ENCODE measurements at places on chromosomes 7 and 10. TPM values are rescaled to one million over a fixed set of nuclear protein-coding genes. Genes with fewer than 3 reads are reported as not detected.

DNA sequence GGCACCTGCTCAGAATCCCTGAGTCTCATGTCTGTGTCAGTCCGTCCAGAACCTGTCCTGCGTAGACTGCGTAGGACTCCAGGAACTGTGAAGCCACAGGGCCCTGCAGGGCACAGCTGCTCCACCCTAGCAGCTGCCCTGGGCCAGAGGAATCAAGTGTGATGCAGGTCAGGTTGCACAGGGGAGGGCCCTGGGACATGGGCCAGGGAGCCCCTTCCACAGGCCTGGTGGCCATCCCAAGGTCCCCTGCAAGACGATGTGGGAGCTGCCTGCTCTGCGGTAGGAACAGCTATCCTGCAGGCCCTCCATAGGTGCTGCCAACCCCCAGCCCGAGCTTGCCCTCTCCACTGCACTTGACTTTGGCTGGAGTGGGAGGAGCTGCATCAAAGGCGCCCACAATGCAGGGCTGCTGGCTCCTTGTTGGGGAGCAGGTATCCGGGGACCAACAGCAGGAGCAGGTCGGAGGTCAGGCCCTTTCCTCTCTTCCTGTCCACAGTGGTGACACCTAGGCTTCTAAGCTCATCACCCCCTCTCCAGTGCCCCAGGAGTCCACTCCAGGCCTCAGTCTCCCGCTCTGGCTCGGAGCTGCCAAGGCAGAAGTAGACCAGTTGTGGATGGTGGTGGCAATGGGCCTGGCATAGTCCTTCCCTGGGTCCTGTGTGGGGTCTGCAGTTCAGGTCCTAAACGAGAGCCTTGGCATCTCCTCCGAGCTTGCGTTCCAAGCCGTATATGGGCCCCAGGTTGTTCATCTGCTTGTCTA lies 149.1 kb downstream of the MAPK8 start:
- H3K4me1 ChIP-seq = peaks cover 3% of the 10 kb centered on the region
- no peak for DNase-seq
- peaks cover 11% of the 10 kb centered on the region for H3K36me3 ChIP-seq
- no peak overlapping the region for H3K27ac ChIP-seq
- H3K27me3 ChIP-seq = no peaks in the 10 kb centered on the region

DNA sequence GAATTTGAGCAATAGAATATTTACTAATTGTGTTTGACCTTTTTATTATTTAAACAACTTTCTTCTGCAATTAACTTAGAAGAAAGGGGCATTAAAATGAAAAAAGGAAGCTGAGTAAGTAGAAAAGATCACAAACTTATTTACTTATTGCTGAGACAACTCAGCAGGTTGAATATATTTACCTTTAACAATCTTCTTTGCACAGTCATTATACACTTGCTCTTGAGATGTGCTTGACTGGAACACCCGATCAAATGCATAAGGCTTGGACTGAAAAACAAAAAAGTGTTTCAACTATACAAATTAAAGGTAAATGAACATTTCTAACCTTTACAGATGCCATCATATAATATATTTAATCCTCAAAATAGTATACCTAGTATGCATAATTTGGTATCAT lies 7.9 kb downstream of the KIF5B start:
- H3K4me1 ChIP-seq = peaks cover 9% of the 10 kb centered on the region
- DNase-seq = no peak
- no peak overlapping the region for H3K27ac ChIP-seq
- peaks cover 51% of the 10 kb centered on the region for H3K36me3 ChIP-seq
- no peak overlapping the region for H3K4me3 ChIP-seq

- H3K4me3 ChIP-seq = no peak overlapping the region
- H3K4me1 ChIP-seq = no peaks in the 10 kb centered on the region
- peaks cover 26% of the 10 kb centered on the region for H3K36me3 ChIP-seq
- H3K27me3 ChIP-seq = no peaks in the 10 kb centered on the region
- H3K27ac ChIP-seq = no peak overlapping the region
- no peak for DNase-seq
Observed at GRCh38 chr7:44665531-44666213, 59.2 kb downstream of the OGDH start.

GRCh38 chr7:120033114-120033513 lies 239.9 kb upstream of the KCND2 start:
- H3K27me3 ChIP-seq = no peaks in the 10 kb centered on the region
- H3K27ac ChIP-seq = no peak overlapping the region
- H3K4me3 ChIP-seq = peak overlapping the region; percentile 54
- H3K36me3 ChIP-seq = no peaks in the 10 kb centered on the region
- no peaks in the 10 kb centered on the region for H3K4me1 ChIP-seq

- H3K4me3 ChIP-seq = no peak overlapping the region
- H3K27ac ChIP-seq = no peak overlapping the region
- no peaks in the 10 kb centered on the region for H3K27me3 ChIP-seq
- H3K4me1 ChIP-seq = peaks cover 12% of the 10 kb centered on the region
- H3K36me3 ChIP-seq = no peaks in the 10 kb centered on the region
Observed at GRCh38 chr10:6195376-6195775, 7.4 kb upstream of the PFKFB3 start.

DNA sequence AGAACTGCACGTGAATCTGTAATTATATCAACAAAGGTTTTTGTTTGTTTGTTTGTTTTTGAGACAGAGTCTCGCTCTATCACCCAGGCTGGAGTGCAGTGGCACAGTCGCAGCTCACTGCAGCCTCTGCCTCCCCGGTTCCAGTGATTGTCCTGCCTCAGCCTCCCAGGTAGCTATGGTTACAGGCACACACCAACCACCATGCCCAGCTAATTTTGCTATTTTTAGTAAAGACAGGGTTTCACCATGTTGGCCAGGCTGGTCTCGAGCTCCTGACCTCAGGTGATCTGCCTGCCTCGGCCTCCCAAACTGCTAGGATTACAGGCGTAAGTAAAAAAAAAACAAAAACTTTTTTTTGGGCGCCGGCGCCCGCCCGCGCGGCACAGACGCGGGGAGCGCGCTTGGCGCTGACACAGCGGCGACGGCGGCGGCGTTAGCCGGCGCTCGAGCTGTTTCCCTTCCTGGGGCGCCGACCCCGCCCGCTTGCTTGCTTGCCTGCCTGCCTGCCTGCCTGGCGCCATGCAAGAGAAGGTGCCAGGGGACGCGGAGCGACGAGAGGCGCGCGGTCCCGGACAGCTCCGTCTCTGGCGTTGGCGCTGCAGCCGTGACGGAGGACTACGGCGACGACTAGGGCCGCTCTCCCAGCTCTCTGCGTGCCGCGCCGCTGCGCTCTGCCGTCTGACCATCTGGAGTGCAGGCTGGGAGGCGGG lies 171.4 kb upstream of the NUPR2 start:
- DNase-seq = peak; percentile 68
- H3K4me3 ChIP-seq = peak overlapping the region; percentile 42
- no peak overlapping the region for H3K27ac ChIP-seq
- H3K4me1 ChIP-seq = no peaks in the 10 kb centered on the region

DNA sequence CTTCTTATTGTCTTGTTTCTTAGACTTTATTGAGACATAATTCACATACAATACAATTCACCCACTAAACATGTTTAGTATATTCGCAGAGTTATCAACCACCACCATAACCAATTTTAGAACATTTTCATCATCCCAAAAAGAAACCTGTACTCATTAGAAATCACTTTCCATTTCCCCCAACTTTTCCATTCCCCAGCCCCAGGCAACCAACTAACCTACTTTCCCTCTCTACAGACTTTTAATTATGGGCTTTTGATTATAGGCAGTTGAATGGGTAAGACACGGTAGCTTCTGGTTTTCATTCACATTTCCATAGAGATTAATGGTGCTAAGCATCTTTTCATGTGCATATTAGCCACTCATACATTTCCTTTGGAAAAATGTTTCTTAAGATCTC lies 24.2 kb upstream of the OTUD1 start:
- H3K27ac ChIP-seq = no peak overlapping the region
- no peaks in the 10 kb centered on the region for H3K27me3 ChIP-seq
- no peaks in the 10 kb centered on the region for H3K36me3 ChIP-seq
- no peaks in the 10 kb centered on the region for H3K4me1 ChIP-seq

DNA sequence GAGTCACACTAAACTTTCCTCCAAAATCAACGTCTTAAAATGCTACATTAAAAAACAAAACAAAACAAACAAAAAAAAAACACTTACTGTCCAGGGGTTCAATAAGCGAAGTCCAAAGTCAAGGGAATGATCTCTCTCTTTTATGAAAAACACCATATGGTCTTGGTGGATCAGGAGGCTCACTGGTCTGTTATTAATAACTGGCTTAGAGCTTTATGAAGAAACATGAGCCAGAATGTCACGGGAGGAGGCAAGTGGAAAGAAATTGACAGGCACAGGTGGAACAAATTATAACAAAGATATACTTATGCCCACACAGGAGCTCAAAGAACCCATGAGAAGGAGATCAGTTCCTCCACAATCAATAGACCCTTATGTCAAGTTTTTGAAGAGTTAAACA lies at the start of gene MRLN:
Gene MRLN (minus strand): TSS at position 189 of the 400 bp plus-strand sequence.
- H3K27ac ChIP-seq = no peak within 1 kb of the TSS
- no peaks in the 10 kb centered on the region for H3K4me1 ChIP-seq
- no peak within 1 kb of the TSS for H3K4me3 ChIP-seq
- no peaks in the 10 kb centered on the region for H3K36me3 ChIP-seq

- no peak overlapping the region for H3K27ac ChIP-seq
- H3K36me3 ChIP-seq = no peaks in the 10 kb centered on the region
- 0 out of 2 replicates have a peak, but pooled peaks cover 5% of the 10 kb centered on the region for H3K27me3 ChIP-seq
- no peak overlapping the region for H3K4me3 ChIP-seq
- H3K4me1 ChIP-seq = no peaks in the 10 kb centered on the region
Observed at GRCh38 chr7:49325571-49325970, 401.2 kb downstream of the CDC14C start.

DNA sequence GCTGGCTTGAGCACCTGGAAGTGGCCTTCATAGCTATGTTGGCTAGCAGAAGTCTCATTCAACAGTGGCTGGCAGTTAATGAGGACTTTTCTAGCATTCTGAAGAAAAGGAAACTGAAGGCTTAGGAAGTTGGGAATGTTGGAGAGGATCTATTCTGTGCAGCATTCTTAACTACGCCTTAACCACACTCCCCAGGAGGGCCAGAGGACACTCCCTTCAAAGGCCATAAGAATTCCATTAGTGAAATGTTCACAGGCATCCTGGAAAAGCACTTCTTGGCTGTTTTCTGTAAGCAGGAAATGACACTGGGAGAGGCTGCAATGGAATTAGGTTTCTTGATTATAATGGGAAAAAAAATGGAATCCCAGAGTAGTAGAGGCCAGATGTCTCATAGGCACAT lies 188.9 kb downstream of the ARHGAP12 start:
- H3K27me3 ChIP-seq = no peaks in the 10 kb centered on the region
- no peaks in the 10 kb centered on the region for H3K4me1 ChIP-seq
- no peak for DNase-seq
- H3K27ac ChIP-seq = no peak overlapping the region
- no peak overlapping the region for H3K4me3 ChIP-seq

DNA sequence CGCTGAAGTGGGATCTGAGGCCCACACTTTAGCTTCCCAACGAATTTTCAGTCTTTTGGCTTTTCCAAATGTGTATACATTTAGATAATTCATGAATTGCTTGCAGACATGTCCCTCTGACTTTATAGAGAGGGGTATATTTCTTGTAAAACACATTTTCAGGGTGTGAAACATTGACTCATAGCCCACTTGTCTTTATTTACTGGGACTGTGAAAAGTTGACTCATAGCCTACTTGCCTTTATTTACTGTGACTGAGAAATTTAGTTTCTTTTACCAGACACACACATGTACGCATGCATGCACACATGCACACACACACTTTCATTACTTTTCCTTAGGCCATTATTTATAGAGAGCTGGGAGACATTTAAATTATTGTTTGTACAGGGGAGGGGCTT lies 79.1 kb downstream of the VTI1A start:
- H3K27ac ChIP-seq = no peak overlapping the region
- no peaks in the 10 kb centered on the region for H3K27me3 ChIP-seq
- peaks cover 15% of the 10 kb centered on the region for H3K4me1 ChIP-seq
- H3K36me3 ChIP-seq = peaks cover 5% of the 10 kb centered on the region

- DNase-seq = no peak
- H3K36me3 ChIP-seq = no peaks in the 10 kb centered on the region
- no peaks in the 10 kb centered on the region for H3K4me1 ChIP-seq
- H3K27ac ChIP-seq = no peak overlapping the region
- H3K27me3 ChIP-seq = no peaks in the 10 kb centered on the region
- H3K4me3 ChIP-seq = no peak overlapping the region
Observed at GRCh38 chr7:42672339-42672999, 239.4 kb downstream of the C7orf25 start.

DNA sequence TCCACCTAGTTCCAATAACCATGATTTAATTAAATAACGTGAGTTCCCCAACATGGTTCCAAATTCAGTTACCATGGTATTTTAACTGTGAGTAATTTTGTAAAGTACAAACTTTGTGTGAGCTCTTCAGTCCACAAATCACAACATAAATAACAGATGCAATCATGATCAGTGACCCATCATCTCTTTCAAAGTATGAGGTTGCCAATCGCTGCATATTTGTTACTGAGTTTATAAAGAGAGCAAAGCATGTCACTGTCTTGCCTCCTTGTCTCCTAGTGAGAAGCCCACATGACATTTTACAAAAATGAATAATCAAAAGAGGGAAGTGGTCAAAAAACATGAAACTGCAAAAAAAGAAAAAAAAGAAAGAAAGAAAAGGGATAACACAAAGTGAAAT lies 69.1 kb upstream of the PDSS1 start:
- no peaks in the 10 kb centered on the region for H3K4me1 ChIP-seq
- no peak overlapping the region for H3K27ac ChIP-seq
- peaks cover 10% of the 10 kb centered on the region for H3K27me3 ChIP-seq
- no peak for DNase-seq
- H3K36me3 ChIP-seq = no peaks in the 10 kb centered on the region

DNA sequence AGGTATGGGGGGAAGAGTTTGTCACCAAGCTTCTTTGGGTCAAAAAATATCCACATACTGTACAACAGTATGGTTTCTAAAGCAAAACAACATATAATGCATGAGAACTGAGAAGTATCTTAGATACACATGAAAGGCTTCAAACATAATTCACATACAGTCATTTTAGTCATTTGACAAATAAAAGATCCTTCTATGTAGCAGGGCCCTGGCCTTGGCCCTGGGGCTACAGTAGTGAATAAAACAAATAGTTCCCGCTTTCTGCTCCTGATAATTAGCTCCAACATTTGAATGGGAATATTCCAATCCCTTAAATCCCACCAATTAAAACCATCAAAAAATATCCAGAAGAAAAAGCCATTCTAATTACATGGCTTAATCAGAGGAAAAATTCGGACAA lies 51.3 kb downstream of the MALSU1 start:
- H3K4me1 ChIP-seq = peaks cover 14% of the 10 kb centered on the region
- H3K4me3 ChIP-seq = no peak overlapping the region
- no peak for DNase-seq
- H3K36me3 ChIP-seq = peaks cover 25% of the 10 kb centered on the region

GRCh38 chr7:115004121-115004520 lies 82.2 kb downstream of the MDFIC start:
- no peak overlapping the region for H3K4me3 ChIP-seq
- no peak overlapping the region for H3K27ac ChIP-seq
- H3K27me3 ChIP-seq = no peaks in the 10 kb centered on the region
- H3K36me3 ChIP-seq = no peaks in the 10 kb centered on the region
- no peak for DNase-seq

Gene C10orf71
- not detected for polyA plus RNA-seq

Gene TET1
- polyA plus RNA-seq = 0.38 TPM

Gene DNAJC12
- polyA plus RNA-seq = 7.9 TPM

Gene PPP2R2D
- 24.3 TPM for polyA plus RNA-seq

Data from SK-N-SH (cell line).